Forelimb muscle (tissue), 1 donor: ENCODE measurements at places on chromosomes 5 and 9.

DNA sequence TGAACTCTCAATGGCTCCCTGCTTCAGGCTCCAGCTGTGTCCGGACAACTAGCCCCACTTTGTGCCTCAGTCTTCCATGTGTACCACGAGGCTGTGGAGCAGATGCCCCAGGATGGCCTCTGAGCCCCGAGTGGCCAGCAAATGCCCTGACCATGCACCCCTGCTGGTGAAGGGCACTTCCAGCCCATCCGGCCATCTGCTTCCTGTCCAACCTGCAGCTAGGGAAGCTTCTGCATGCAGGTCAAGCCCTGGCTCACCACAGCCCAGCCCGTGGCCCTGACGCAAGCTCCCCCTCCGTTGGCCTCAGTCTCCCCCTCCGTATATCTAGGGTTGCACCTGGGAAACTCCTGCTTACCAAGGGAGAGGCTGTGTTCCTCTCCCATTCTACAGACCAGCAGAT, 4.8 kb downstream of the NINJ1 start:
- DNase-seq, result no peak

DNA sequence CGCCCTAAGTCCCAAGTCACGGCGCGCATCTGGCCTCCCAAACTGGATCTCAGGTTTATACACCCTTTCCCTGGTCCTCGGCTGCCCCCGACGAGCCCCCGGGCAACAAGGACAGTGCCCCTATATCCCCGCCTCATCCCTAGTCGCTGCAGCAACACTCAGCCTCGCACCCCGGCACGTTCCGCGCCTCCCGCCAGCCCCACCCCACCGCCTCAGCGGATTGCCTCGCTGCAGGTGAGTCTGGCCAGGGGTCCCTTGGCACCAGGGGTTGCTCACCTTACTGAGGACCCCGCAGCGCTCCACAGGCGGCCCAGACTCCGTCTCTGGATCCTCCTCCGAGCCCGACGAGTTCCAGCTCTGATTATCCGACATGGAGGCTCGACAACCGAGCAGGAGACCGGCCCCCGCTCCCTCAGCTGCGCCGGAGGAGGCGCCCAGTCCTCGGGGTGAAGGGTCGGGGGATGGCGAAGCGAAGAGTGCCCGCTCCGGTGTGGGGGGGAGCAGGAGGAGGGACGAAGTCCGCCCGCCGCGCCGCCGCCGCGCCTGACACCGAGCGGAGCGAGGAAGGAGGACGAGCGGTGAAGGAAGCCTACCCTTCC, 494 bp downstream of the CERT1 start:
- DNase-seq, result no peak

DNA sequence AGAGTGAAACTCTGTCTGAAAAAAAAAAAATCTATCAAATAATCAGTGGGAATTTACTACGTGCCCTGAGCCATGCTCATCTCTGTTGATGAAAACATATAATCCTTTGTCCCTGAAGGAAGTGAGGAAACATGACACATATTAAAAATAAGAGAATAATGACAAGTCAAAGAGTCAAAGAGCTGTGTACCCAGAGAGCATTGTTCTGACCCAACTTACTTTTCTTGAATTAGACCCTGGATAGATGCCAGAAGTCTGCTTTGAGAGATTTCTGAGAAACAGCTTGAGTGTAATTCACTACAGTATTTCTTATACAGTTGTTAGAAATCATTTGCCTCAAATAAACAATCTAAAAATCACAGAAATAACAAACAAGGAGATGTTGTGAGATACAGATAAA, 490.0 kb upstream of the PIK3R1 start:
- DNase-seq, result no peak

- DNase-seq, result no peak
Observed at GRCh38 chr9:83630938-83631457, 8.1 kb downstream of the IDNK start.

GRCh38 chr5:28729067-28729466, 1690.7 kb upstream of the CDH9 start:
- no peak for DNase-seq

GRCh38 chr5:179143446-179143845, 83.3 kb downstream of the ZNF354C start:
- DNase-seq, result no peak

DNA sequence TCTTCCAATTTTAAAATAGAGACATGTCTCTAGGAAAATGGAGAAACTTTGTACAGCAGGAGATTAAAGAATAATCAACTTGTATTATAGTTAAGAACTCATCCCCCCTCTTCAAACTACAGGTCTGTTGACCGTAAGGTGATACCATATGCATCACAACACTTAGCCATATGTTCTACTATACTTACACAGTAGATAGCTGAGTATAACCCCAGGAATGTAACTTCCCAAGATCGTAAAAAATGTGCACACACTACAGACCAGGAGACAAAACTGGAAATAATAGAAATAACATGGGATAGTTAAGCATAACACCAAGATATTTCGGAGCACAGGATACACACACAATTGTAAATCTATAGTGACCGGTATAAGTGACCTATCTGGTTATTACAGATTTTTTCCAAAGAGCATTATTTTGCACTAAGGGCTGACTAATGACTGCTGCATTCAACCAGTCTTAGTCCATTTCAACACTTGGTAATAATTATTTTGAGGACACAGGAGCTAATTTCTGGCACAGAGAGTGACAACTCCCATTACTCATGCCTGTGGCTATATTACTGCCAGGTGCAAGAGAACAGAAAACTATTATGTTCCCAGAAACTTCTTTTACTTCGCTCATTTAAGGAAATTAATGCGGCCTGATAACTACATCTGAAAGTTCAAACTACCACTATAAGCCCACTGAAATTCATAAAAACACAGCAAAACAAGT, 15.4 kb upstream of the ZNF622 start:
- DNase-seq, result no peak

DNA sequence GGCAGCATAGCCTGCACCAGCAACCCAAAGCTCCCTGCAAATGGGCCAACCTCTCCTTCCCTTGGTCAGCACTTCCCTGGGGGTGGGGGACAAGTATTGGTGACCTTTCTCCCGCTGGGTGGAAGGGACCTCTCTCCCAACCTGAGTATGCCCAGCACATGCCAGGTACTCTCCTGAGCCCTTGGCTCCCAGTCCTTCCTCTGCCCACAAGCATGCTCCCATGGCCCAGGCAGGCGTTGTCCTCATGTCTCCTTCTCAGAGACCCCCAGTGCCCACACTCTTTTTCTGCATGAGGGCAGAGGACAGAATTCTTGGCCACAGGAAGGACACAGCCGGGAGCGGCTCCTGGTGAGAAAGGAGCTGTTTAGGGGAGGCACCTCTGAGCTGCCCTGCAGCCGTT, 60.3 kb downstream of the PHF2 start:
- no peak for DNase-seq

DNA sequence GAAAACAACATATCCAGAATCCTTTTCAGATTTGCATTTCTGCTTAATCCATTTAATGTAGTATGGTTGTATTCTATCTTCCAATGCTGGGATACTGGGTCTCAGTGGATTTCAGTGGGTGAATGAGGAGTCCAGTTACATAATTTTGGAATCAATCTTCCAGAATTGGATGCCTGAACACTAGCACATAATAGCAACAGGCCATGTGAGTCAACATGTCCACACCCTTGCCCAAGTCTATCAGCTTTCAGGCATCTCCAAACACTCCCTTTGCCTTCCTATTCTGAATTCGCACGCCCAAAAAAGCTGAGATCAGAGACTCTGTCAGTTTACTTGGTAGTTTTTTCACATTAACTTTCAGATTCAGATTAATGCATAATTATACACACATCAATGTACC, 202.6 kb downstream of the TSSK1B start:
- no peak for DNase-seq

GRCh38 chr5:1202026-1202797, 817 bp downstream of the SLC6A19 start:
- DNase-seq, result no peak

DNA sequence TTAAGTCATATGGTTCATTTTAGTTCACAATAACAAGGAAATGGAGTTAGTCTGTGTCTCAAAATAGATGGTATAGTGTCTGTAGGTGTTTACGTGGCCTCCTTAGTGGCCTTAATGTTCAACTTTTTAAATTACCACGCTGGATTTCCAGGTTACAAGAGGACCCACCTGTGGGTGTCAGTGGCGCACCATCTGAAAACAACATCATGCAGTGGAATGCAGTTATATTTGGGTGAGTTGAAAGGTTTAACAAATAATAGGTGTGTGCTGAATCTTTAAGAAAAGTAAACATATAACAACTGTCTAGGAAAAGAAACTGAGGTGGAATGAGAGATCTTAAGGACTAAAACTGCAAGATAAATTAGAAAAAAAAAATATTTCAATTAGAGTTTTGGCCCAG, 2.9 kb downstream of the UBE2B start:
- no peak for DNase-seq

DNA sequence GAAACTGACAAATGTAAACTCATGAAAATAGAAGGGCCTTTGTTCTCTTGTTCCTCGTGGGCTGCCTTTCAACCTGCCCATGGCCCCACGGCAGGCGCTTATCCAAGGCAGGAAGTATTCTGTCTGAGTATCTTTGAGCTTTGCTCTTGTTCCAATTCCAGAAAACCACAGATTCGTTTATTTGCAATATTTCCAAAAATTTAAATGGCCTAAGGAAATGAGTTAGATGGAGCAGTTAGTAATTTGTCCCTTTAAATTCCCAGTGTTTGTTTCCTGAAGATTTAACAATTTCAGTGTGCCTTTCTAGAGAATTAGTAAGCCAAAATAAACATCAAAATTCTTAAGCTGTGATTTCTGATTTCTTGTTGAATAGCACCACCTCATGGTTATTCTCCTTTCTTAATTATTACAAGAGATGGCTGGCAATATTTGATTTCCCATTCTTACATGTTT, 299.4 kb upstream of the RASA1 start:
- no peak for DNase-seq

DNA sequence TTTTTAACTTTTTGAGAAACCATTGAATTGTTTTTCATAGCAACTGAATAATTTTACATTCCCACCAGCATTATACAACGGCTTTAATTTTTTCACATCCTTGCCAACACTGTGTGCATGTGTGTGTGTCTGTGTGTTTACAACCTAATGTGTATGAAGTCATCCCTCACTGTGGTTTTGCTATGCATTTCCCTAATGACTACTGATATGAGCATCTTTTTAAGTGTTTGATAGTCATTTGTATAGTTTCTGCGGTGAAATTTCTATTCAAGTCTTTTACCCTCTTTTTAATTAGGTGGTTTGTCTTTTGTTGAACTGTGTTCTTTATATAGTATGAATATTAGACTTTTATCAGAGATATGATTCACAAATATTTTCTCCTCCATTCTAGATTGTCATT, 263.1 kb upstream of the COX7C start:
- DNase-seq, result no peak

- DNase-seq, result no peak
Observed at GRCh38 chr5:180083529-180084060, 12.0 kb upstream of the RNF130 start.

DNA sequence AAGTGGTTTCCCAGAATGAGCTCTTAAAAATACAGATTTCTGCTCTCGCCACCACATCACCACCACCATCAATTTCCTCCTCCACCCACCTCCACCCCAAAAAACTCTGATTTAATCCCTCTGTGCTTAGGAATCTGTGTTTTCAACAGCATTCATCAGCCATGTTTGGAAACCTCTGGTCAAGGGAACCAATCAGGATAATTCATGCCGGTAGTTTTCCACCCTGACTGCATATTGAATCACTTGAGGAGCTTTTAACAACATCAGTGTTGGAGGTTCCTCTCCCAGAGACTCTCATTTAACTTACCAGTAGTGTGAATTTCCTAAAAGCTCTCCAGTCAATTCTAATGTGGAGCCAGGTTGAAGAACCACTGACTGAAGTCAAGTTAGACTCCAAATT, 46.0 kb upstream of the DAB2 start:
- DNase-seq, result no peak
